ENCODE measurements at places on chromosomes 7 and 10.
A peak's percentile ranks its signal among the peaks of the same experiment; 100 is the strongest.

DNA sequence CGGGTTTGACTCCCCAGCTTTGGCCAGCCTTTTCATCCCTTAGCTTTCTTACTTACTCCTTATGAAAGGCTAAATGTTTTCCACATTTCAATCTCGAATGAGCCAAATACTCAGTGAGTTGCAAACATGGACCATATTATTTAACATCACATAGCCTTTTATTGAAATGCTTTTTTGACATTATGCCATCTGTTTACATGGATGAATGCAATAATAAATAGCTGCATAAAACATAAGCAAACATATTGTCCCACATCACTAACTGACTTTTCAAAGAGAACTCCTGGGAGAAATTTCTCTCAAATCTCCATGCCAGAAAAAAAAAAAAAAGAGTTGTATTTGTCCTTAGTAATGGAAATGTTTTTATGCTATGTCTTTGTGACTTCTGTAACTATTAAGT lies 134.9 kb downstream of the LSMEM1 start:
- no peak for DNase-seq

DNA sequence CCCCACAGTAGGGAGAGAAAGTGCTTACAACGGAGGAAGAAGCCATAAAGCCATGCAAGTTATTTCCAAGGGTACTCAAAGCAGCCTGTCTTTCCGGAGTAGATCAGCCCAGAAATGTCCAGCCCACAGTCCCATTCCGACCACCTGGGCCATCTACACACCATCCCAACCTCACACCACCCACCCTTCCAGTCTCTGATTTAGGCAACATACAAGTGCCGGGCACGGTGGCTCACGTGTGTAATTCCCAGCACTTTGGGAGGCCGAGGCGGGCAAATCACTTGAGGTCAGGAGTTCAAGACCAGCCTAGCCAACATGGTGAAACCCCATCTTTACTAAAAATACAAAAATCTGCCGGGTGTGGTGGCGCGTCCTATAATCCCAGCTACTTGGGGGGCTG lies 35.1 kb downstream of the LRRC20 start:
- no peak for DNase-seq

GRCh38 chr7:142881586-142882337 lies 3.8 kb downstream of the TRPV6 start:
- no peak for DNase-seq

GRCh38 chr10:47076949-47077361 lies 165.7 kb downstream of the PTPN20 start:
- DNase-seq: no peak

- peak; percentile 58 for DNase-seq
Measured at GRCh38 chr10:112471878-112472487, 25.0 kb downstream of the VTI1A start.

DNA sequence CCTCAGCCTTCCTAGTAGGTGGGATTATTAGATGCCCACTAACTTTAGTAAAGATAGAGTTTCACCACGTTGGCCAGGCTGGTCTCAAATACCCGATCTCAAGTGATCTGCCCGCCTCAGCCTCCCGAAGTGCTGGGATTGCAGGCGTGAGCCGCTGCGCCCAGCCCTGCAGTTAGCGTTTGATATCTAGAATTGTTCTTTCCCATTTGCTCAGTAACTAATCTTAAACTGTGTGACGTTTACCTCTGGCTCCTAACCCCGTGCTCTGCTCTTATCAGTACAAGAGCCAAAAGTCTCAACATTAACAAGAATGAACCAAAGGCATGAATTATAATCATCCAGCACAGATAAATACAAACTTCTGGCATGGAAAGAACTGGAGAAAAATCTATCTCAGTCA lies 47.4 kb downstream of the IGF2BP3 start:
- no peak for DNase-seq

Measured in astrocyte of the spinal cord (primary cell).